ENCODE measurements at places on chromosomes 7 and 10.

DNA sequence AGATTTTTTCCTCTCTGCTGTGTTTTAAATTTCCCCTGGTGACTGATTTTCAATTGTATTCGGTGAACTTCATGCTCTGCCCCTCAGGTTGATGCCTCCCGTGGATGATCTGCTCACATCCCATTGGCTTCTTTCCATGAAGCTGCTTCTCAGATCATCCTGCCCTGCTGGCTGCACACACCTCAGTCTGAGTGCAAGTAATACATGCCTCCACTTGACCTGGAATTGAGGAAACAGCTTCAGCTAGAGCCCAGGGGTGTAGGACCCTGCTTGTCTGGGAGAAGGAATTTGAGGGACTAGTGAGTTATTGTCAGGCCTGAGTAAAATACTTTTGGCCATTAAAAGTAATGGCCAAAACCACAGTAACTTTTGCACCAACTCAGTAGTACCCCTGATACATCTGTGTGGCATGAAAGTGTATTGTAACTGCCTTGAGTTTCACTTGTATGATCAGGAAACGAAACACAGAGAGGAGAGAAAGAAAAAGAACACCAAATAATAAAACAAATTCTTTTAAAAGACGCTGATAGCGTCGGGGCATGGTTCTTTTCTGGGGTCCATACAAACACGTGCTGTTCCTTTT lies 49.4 kb downstream of the SPAM1 start:
- DNase-seq: no peak

- DNase-seq: no peak
Observed at GRCh38 chr7:150784954-150785353, 15.2 kb downstream of the TMEM176B start.

- no peak for DNase-seq
Observed at GRCh38 chr10:66466622-66467021, 459.2 kb upstream of the LRRTM3 start.

- no peak for DNase-seq
Observed at GRCh38 chr7:134154581-134155130, 27.5 kb downstream of the LRGUK start.

DNA sequence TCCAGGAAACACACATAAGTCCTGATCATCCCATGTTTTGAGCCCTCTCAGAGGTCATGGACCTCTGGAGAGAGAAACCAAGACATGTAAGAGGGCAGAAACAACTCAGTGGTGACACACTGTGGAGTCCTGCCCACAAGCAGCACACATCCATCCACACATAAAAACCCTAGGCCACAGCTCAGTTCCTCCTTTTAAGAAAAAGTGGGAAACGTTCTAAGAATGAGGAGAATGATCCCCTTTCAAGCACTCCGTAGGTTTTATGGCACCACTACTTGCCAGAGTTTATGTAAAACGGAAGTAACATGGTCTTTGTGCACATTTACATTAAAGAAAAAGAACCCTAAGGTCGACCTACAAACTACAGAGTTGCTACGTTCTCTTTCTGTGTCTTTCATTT lies 19.9 kb downstream of the ATAD1 start:
- no peak for DNase-seq

DNA sequence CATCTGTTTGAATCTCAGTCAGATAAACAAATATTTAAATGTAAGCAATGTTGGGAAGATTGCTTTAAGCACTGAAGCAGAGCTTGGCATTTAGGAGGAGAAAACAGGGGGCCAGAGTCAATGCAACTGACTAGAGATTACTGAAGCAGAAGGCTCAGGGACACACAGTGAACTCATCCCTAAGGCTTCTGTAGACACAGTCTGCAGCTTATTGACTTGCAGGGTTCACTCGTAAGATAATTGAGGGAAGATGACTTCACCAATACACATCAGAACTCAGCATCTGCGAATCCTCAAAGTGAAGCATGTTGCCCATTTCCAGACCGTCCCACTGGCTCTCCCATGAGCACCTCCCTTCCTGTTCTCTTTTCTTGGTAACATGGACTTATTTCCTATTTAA lies 363.4 kb upstream of the PFKP start:
- no peak for DNase-seq

DNA sequence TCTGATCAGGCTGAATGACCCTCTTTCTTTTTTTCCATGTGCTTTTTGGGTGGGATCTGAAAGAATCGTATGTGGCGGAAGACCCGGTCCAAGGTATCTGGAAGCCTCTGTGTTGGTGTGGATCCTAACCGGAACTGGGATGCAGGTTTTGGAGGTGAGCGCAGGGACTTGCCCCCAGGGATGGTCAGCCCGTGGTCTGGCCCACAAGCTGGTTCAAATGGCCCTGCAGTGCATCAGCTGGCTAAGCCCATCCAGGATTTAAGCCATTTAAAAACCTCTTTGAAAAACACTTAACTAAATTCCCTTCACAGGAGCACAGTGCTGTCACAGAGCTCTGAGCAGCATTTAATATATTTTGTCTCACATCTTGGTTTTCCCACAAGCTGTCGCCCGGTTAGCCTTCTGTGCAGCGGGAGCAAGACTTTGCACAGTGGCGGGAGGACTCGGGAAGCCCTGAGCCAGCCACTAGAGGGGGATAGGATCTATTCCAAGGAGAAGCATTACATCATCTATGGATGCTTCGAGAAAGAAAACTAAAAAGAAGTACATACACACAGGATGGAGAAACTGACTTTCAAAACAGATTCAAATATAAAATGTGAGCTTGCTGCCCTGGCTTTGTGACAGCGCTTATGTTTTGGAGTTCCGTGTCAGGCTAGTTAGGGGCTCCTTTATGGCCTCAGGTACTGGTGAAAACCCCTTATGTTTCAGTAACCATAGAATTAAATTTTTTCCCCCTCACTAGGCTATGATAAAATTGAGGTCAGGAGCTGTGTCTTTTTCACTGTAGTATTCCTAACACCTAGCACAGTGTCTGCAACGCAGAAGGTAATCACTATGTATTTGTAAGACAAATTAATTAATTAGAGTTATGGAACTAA lies 11.3 kb downstream of the CPA2 start:
- no peak for DNase-seq

GRCh38 chr7:105024734-105025133 lies 10.7 kb downstream of the KMT2E start:
- DNase-seq: no peak

- DNase-seq: no peak
Observed at GRCh38 chr10:60823324-60823723, 45.0 kb downstream of the CDK1 start.

DNA sequence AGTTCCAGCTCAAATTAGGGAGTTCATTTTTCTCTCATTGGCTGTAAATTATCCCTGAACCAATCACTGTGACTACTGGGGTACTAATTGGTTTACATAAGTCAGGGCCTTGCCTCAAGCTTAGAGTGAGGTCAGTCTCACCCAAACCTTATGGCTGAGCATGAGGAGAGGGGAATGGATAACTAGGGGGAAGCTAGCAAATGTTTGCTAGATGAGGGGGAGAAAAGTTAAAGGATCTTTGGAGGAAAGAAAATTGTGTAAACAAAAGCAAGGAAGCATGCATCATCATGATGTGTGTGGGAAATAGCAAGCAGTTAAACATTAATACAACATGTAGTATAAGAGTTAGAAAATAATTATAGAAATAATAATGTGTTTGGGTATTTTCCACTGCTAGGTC lies 121.9 kb downstream of the BBS9 start:
- no peak for DNase-seq

DNA sequence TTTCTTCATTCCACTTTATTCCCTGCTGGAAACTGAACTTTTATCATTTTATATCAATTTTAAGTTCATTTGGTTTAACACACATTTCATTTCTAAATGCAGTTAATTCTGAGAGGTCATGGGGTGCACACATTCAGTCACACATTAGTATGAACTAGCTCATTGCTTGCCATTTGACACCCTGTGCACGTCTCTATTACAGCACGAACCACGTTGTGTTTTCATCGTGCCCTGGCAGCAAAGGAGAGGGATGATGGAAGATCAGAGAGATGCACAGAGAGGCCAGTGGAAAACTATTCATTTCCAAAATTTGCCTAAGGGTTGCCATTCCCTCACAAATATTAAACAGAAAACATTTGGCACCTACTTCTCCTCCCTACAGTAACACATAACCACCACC lies 45.4 kb downstream of the CTNNA3 start:
- DNase-seq: no peak

GRCh38 chr7:139567647-139568345 lies 44.3 kb downstream of the CLEC2L start:
- DNase-seq: no peak

DNA sequence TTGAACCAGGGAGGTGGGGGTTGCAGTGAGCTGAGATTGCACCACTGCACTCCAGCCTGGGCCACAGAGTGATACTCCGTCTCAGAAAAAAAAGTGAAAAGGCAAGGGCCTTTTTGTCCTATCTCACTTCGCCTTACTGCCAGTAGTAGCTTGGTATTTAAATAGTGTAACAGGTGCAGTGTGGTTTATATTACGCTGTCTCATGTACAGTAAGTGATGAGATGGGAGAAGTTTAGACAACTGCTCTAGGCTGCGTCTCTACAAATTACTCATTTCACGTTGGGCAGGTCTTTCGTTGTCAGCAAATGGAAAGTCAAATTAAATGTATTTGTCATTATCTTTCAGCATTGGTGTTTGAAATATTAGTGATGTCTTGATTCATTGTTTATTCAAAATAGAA lies 15.5 kb upstream of the PFKFB3 start:
- no peak for DNase-seq

DNA sequence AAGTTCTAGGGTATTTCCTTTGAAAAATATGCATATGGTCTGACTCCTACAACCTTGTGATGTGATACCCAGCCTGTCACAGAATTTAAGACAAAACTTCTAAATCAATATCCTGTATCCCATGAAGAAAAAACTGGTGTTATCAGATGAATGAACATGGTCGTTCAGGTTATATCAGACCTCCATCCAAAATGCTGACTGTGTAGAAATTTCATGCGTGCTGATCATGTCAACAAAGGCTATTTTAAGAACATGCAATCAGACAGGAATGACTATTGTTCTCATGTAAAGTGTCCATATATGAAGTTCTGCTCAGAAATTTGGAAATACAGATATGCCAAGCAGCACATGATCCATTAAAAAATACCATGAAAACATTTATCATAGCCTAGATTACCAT lies 62.3 kb downstream of the NEBL start:
- DNase-seq: no peak

DNA sequence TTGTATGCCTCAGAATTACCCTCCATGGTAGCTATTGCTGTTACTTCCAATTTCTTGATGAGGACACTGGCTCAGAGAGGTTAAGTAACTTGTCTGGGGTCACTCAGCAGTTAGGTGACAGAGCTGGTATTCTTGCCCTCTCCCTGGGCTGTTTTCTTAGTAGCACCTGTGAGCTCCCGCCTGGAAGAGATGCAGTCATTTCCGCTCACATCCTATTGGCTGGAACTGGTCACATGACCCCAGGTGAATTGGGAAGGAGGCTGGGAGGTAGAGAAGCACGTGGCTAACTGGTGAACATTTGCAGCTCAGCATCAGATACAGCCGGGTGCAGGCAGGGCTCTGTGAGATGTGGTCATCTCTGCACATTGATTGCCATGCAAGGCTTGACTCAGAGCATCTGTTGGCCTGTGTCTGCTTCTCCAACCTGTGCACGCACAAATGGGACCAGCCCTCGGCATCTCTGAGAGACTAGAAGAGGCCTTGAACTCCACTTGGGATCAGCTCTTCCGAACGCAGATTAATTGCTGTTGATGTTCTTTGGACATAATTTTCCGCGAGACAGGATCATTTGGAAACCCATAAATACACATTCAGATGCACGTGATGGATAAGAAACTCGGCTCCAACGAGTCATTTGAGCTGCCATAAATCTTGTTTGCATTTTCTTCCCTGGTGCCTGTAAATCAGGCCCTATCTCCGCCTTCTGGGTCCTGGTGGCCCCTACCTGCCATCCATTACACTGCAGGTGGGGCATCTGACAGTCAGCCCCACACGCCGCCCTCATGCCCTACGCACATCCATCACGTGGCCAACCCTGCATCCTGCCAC lies 42.8 kb downstream of the MYL10 start:
- no peak for DNase-seq

GRCh38 chr7:1934756-1935155 lies 264.7 kb downstream of the ELFN1 start:
- no peak for DNase-seq

- no peak for DNase-seq
Observed at GRCh38 chr7:117769085-117769484, 104.2 kb downstream of the CTTNBP2 start.

DNA sequence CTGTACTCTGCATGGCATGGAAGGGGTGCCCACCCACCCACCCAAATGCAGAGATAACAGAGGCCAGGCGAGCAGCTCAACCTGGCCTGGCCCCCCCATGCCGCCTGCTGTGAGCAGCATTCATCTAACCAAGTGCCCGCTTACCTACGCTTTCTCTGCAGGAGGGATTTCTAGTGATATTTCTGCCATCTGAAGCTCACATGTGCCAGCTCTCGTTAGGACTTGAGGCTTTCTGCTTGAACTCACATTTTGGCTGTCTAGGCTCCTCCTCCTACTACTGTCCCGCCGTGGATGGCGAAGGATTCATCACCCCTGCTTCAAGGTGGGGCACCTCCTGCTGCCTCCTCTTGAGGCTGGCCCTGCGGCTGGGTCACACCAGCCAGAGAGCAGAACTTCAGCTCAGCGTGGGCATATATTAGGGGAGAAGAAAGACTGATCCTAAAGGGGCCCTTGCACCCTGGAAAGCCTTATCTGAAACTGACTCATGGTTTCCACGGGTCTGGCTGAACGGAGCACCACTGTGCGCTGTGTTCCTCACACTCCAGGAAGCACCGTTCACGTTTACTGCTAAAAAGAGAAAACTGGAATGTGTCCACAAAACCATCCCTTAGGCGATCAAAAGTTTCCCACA lies 45.5 kb downstream of the CTBP2 start:
- DNase-seq: no peak

DNA sequence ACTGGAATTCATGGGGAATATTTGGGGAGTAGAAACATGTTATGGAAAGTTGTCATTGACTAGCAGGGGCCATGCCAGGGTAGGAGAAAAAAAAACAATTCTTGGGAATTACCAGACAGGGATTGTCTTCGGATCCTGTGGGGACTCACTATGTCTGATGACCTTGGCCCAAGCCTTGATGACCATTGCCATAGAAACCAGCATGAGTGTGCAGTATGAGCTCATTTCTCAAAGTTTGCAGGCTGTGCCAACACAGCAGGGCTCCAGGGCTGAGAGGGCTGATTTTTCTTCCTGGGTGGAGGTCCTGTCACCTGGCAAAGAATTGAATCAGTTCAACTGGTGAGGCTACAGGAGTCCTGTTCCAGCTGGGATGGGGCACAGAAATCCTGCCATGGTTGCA lies 198.3 kb downstream of the ADRA2A start:
- no peak for DNase-seq

Measured in CD4-positive, alpha-beta T cell treated with Interleukin-1 beta for 1 hour (primary cell).